ENCODE measurements at places on chromosomes 4 and X.

- DNase-seq = no peak
Measured at GRCh38 chr4:122012735-122013134, 60.9 kb upstream of the TRPC3 start.

GRCh38 chr4:78002260-78002659 lies 54.9 kb upstream of the FRAS1 start:
- no peak for DNase-seq

DNA sequence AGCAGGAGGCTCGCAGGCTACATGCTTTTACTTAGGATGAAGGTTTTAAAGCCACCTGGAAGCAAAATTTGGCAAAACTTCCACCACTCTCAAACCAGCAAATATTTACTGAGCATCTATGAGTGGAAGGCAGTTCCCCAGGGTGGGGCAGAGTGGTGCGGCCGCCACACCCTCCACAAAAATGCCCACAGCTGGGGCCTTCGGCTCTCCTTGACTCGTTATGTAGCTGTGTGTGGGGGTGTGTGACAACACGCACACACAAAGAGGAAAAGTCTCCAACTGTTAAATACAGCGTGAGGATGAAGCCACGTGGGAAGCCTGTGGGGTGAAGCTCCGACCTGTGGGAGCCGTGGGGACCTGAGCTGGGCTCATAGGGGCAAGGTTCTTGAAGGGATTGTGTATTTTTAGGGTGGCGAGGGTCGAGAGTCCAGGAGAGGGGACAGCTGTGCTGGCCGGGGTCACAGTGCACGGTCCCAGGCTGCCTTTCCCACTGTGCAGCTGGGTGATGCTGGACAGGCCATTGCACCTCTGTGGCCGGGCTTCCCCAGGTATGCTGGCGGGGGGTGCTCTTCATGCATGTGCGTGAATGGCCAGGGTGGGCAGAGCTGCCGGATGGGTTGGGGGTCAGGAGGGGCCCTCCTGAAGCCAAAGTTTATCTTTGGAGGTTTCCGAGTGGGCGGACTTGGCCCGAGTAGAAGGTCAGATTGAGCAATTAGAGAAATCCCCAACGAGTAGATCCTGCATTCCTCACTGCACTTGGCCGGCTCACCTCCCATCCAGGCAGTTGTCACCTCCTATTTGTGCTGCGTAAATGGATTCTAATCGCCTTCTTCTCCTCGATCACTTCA lies 25.4 kb downstream of the SORCS2 start:
- no peak for DNase-seq

GRCh38 chrX:6732101-6732500 lies 197.2 kb upstream of the VCX3A start:
- DNase-seq = no peak

DNA sequence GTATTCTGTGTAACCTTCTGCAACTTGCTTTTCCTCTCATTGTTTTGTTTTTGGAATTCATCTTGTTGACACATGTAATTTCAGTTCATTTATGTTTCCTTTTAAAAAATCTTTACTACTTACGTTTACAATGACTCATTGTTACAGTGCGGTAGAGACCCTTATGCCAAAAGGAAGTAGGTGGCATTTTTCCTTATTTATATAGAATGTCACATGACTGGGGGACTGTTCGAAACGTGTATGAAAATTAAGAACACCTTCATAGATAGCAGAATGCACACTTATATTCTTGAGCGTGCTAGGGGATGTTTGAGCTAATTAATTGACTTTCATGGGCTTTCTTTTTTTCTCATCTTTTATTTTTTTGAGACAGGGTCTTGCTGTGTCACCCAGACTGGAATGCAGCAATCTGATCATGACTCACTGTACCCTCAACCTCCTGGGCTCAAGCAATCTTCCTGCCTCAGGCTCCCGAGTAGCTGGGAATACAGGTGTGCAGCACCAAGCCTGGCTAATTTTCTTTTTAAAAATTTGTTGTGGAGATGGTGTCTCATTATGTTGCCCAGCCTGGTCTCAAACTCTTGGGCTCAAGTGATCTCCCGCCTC lies 7.3 kb downstream of the REPS2 start:
- no peak for DNase-seq

DNA sequence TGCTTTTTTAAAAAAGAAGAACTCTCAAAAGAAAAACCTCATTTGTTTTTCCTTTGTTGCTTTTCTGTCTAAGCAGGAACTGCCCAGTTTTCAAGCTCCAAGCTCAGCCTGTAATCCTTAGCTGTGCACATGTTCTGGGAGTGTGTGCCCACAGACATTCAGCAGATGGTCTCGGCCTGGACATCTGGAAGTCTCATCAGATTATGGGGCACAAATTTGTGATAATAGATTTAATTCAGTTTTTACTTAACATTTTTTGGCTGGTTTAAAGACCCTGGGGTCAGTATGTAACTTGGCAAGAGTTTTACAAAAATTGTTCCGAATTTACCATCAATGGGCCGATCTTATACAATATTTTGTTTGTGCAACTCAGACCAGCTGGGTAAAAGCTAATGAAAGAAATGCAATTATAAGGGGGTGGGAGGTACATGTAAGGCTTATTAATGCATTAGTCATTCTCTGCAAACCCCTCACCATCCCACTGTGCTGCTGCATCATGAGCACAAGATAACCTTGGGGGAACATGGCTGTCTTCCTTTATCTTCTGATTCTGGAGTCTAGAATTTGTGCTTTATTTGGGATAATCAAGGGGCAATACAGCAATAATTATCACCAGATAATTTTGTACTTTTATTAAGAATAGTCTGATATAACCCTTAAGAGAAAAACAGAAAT lies 86.9 kb upstream of the PHOX2B start:
- no peak for DNase-seq

DNA sequence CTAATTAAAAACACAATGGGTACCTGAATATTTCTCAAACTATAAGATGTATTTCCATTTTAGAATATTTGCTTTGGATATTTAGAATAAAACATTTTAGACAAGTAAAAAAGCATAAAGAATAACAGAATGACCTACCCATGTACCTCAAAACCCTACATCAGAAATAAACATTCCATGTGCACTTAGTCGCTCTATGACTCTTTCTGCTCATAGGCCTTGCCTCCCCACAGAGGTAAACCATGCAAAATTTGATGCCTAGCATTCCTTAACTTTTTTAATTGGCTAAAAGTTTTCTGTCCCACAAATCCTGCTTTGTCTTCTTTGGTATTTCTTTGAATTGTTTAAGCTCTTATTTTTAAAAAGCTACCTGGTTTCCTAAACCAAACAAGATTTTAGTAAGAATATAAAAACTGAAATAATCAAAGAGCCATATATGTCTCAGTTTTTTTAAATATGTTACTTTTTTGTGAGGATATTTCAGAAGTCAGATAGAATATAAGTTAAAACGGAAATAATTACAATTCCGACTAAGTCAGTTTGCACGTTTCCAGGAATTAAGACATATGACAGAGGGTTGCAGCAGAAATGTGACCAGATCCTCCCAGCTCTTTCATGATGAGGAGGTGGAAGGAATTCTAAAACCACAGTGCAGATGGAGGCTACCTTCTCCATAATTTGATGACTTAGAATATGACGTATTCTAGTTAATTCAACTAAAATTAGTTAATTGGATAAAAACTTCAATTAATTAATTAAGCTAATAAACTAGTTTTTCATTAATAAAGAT lies 102.5 kb downstream of the FIP1L1 start:
- DNase-seq = no peak

DNA sequence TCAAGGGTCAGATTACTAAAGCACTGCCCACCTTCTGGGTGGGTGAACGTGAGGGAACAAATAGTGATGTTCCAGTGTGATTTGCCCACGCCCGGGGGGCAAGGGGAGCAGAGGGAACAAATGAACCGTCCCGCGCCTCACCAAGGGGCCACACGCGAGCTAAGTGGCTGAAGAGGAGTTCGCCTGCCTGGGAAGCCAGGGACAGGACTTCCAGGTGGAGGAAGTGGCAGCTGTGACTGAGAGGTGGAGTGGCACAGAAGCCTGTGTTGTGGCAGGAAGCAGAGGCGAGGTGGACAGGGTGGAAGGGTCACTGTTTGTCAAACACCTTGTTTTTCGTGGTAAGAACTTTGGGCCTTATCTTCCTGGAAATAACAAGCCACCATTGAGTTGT lies 9.0 kb upstream of the SORBS2 start:
- no peak for DNase-seq

GRCh38 chrX:41602816-41603345 lies 85.9 kb upstream of the GPR34 start:
- no peak for DNase-seq

- DNase-seq = peak; percentile 3
Measured at GRCh38 chrX:54043541-54044125, 640 bp downstream of the PHF8 start.

DNA sequence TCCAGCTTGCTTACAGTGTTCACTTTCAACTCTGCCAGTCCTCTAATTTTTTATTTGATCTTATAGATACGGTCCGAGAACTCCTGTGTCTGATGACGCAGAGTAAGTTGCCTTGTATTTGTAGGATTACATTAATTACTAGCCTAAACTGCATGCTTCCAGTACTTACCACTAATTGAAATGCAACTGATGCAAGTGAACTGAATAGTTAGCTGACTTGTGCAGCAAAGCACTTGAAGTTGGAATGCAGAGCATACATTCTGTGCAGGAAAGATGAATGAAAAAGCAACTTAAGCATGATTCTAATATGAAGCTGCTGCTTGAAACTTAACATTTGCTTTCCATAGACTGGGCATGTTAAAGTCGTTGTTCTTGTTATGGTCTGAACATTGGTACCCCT lies 100.9 kb downstream of the LIMCH1 start:
- no peak for DNase-seq

DNA sequence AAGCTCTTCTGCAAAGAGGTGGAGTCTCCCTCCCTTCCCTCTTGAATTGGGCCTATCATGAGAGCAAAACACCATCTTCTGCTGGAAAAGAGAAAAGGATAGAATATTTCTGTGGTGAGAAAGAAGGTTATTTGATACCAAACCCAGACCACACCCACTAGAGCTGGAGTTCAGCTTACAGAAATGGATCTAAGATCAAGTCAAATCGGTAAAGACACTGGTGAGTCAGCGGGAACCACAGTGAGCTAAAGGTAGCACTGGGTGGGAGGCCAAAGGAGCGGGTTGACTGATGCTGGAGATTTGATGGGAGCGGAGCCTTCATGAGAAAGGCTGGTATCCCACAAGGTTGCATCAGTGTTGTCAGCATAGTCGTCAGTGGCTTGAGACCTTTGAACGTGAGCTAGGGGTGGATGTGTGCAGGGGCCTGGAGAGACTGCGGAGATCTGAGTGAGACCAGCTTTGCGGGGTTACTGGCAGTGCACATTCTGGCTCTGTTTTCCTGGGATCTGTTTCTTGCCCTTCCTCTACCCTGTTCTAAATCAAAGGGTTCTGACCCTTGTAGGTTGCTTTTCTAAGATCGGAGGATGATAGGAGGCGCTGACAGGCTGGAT lies 106.4 kb upstream of the SCOC start:
- no peak for DNase-seq

DNA sequence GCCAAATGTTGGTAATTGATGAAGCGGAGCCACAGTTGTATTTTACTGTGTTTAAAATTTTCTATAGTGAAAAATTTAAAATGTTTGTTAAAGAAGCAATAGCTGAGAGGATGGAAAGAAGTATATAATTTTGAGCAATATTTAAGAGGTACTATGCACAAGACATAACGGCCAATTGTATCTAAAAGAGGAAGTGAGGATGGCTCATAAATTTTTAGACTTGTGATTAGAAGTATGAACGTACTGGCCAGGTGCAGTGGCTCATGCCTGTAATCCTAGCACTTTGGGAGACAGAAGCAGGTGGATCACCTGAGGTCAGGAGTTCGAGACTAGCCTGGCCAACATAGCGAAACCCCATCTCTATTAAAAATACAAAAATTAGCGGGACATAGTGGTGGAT lies 12.7 kb upstream of the HHIP start:
- no peak for DNase-seq

DNA sequence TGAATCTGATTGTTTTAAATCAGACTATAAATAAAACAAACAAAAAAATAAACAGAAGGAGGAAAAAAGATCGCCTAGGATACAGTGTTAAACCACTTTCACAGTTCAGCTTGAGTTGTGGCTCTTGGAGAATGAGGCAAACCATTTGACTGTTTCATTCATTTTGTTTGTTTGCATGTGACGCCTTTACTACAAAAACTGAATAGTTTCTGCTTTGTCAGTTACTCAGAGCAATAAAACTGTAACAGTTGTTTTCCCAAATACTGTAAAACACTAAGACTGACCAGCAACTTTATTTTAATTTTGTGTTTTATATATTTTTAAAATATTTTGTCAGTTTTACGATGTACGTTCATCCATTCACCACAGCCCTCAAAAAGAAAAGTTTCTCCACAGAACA lies 214.5 kb downstream of the FBXW7 start:
- DNase-seq = no peak

GRCh38 chrX:34658326-34658725 lies 1.2 kb upstream of the TMEM47 start:
- DNase-seq = no peak

- DNase-seq = no peak
Measured at GRCh38 chr4:8285976-8286718, 16.6 kb downstream of the HTRA3 start.

GRCh38 chrX:133640161-133641015 lies 225.1 kb upstream of the GPC4 start:
- DNase-seq = no peak

- no peak for DNase-seq
Measured at GRCh38 chr4:72577211-72577610, 8.2 kb upstream of the ADAMTS3 start.

DNA sequence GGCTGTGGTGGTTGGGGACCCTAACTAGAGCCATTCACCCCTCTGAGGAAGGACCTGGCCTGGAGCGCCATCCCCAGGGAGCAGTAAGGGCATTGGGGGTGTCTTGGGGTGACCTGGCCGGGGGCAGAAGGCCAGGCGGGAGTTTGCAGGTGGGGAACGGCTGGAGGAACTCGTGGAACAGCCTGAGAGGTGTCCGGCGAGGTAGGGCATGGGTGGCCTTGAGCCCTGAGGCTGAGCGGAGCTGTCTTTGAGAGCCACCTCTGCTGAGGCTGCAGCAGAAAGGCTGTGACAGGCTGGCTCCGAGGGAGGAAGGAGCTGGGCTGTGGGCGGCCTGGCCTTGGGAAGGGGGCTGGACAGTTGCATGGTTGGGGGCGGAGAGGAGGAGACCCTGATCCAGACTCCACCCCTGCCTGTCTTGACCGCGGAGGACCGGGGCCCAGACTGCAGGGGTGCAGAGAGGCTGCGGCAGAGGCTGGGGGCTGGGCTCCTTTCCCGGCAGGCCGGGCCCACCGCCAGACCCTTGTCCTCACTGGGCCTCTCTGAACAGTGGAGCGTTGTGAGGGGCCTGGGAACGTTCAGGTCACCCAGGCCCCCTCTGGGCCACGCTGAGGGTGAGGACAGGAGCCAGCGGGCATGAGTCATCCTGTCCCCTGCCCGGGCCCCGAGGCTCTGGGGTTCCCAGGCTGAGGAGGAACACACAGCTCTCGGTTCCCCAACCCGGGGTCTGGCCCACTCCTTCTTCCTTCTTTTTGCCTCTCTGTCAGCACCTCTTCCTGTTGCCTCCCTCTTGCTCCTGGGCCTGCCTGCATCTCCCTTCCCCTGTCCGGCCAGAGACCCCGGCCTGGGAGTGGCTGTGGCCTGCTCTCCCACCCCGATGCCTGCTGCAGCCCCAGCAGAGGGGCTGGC lies 8.1 kb downstream of the SH3BP2 start:
- no peak for DNase-seq

Measured in stimulated activated CD4-positive, alpha-beta T cell treated with anti-CD3 and anti-CD28 coated beads, TNF-alpha, amount 100 ng/mL, for 4 hours (primary cell).